Activated CD4-positive, alpha-beta T cell treated with anti-CD3 and anti-CD28 coated beads for 24 hours (primary cell): ENCODE measurements at places on chromosomes 13 and 19.
A peak's percentile ranks its signal among the peaks of the same experiment; 100 is the strongest.

GRCh38 chr19:48480558-48481500 is 11.7 kb downstream of the CYTH2 start:
- DNase-seq, result peak; percentile 40

DNA sequence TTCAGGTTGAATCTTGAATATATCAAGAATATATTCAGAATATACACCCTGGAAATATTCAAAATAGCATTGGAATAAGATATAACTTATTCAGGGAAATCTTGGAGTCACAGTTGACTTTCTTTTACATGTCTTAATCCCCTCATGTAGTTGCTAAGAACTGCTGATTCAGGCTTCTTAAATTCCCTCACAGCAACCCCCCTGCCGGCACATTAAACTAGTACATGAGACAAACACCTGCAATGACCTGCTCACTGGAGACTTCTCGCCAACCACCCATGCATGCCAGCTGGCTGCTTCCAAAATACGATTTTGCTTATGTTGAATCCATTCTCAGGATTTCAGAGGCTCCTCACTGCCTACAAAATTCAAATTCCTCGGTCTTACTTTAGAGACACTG is 997.1 kb downstream of the EFNB2 start:
- no peak for DNase-seq

DNA sequence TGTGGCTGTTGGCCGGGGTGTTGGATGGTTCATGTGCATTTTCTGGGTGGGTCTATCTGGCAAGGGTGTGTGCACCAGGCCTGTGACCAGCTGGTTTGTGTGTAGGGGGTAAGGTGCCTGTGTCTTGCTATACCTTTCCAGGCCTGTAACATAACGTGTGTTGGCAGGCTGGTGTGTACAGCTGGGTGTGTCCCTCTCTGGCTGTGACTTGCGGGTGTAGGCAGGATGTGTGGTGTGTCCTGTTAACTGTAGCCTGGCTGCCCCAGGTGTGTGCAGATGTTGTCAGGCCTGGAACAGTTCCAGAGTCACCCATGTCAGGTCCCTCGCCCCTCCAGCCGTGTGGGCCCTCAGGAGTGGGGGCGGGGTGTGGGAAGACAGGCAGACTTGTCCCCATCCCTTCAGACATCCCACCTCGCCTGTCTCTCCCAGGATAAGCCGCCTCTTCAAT is 9.8 kb downstream of the KCTD15 start:
- no peak for DNase-seq

DNA sequence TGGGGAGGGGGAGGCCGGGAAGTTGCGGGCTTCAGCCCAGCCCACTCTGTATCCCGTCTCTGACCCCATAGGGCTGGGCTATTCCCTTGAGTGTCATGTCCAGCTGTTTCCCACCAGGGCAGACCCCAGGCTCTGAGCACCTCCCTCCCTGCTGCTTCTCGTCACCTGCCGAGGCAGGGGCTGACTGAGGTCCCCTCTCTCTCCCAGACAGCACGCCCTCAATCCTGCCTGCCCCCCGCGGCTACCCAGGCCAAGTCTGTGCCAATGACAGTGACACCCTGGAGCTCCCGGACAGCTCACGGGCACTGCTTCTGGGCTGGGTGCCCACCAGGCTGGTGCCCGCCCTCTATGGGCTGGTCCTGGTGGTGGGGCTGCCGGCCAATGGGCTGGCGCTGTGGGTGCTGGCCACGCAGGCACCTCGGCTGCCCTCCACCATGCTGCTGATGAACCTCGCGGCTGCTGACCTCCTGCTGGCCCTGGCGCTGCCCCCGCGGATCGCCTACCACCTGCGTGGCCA is 625 bp downstream of the F2RL3 start:
- no peak for DNase-seq

GRCh38 chr19:40244579-40245317 is 18.3 kb upstream of the CCNP start:
- no peak for DNase-seq

- DNase-seq, result no peak
Observed at GRCh38 chr13:29883941-29884518, 33.6 kb upstream of the UBL3 start.

DNA sequence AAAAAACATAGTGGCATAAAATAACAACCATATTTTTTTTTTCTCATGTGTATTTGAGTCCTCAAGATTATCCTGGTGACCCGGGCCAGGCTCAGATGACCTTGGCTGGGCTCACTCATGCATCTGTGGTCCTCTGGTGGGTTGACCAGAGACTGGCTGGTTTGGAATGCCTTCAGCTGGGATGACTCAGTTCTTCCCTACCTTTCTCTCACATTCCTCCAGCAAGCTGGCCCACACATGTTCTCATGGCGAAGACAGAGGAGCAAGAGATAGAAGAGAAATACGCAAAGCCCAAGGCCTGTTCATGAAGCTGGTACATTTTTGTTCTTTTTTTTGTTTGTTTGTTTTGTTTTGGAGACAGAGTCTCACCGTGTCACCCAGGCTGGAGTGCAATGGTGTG is 14.3 kb upstream of the ZNF541 start:
- DNase-seq, result no peak

GRCh38 chr13:68232351-68233130 is 1002.4 kb upstream of the PCDH9 start:
- no peak for DNase-seq

DNA sequence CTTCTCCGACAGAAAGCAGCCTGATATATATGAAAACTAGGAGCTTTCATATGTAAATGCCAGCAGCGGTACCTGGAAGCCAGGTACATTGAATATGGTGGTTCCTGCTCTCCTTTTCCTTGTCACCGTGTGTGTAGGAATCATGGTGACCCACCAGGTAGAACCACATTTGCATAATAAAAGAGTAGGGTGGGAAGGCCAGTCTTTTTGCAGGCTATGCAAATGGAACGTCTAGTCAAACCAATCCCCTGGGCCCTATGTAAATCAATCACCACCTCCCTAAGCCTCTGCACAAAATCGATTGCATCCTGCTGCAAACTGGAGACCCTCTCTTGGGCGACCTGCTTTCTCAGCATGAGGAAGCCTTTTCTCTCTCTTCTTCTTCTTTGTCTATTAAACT is 22.2 kb upstream of the ZNF181 start:
- no peak for DNase-seq

DNA sequence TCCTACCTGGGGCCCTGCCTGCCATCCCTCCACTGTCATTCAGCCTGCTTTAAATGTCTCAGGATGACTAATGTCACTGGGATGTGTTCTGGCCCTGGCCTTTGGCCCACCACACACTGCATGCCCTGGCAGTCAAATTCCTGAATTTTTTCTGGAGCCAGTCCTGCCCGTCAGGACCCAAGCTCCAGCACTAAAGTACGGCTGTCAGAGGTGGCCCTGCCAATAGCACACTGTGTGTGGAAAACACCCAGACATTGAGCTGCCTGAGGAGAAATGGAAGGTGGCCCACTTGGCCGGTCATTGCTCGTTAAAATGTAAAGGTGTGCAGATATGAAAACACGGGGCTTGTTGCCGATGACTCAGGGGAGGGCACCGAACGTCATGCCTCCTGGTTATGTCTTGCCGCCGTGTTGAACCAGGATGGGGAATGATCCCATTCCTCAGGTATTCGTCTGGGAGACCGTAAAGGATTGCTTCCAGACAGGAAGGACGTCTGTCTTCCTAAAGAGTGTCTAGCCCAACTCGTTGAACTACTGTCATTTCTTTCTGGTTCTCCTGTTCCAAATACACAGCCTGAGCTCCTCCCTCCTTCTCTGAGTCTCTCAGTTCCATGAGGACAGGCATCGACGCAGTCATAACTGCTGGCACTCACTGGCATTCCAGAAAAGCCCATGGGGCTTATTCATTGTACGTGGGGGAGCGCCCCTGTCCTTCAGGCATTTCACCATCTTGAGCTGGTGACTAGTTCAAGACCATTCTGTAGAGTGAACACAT is 40.6 kb downstream of the COL4A2 start:
- no peak for DNase-seq

DNA sequence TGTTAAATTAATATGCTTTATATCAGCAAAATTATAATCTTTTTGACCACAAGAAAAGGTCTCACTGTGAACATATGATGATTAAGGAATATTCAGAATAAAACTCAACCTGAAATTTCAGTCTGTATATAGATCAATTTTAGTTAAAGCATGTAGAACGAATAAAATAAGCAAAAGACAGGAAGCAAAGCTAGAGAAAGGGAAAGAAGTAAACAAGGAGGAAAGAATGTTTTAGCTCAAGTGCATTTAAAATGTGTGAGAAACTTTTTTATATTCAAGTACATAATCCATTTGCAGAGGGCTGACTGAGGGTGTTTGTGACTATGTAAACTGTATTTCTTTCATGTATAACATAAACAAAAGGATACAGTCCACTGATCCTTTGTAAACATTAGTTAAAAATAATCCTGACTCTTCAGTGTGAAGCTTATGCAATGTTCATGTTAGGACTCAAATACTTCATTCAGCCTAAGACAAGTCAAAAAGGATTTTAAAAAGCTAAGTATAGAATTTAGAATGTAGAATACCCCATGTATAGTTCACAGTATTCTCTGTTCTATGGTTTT is 472.1 kb downstream of the DIAPH3 start:
- DNase-seq, result no peak

GRCh38 chr13:76954538-76954937 is 6.2 kb downstream of the ACOD1 start:
- DNase-seq, result no peak

DNA sequence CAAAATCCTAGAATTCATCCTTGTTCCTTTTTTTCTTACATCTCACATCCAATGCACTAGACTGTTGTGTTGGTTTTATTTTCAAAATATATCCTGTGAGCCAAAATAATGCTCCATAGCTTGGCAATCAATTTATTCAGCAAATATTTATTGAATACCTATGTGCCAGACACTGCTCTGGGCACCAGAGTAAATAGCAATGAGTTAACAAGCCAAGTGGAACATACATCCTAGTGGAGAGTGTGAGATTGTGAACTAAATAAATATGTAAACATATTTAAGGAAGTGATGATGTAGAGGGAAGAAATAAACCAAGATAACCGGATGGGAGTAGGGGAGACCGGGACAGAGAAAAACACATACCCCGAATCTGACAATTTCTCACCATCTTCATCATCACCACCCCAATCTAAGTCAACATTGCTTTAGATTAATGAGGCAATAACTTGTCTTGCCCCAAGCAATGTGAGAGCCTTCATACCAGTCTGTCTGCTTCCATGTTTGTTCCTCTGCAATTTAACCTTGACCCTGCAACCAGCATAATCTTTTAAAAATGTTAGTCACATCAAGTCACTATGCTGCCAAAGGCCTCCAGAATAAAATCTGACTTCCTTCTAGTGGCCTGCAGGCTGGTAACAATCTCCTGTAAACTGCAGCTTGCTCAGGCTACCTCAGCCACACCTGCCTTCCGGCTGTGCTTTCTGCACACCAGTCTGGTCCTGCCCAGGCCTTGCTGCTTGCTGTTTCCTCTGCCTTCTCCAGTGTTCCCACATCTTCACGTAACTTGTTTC is 199.2 kb downstream of the DLEU7 start:
- DNase-seq, result no peak

- no peak for DNase-seq
Observed at GRCh38 chr13:50635504-50635903, 208.0 kb downstream of the DLEU7 start.

DNA sequence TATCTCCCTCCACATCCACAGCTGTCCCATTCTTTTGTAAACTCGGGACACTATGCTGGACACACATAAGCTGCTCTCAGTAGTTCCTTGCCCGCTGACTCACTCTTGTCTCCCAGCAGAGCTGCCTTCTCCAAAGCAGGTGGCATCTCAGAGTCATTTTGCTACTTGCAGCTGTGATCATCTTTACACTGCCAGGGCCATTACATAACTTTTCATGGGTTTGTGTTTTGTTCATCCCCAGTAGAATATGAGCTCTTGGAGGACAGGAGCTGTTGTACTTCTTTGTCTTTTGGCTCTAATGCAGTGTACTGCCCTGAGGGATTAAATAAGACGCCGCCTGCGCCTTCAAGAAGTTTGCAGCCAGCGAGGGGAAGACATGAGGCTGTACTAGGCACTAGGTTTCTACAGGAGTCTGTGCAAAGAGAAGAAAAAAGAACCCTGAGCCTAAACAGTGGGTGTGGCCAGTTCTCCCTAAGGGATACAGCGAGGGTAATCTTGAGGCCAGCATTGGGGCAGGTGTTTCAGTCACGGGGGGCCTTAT is 40.8 kb upstream of the GPR183 start:
- DNase-seq, result no peak

GRCh38 chr13:93344048-93344705 is 117.6 kb downstream of the GPC6 start:
- no peak for DNase-seq

- DNase-seq, result no peak
Observed at GRCh38 chr13:30147421-30147820, 159.9 kb downstream of the KATNAL1 start.

GRCh38 chr13:39350461-39350881 is 252.5 kb downstream of the LHFPL6 start:
- DNase-seq, result no peak

GRCh38 chr19:17405250-17406045 is at the start of gene BST2:
Gene BST2, minus strand, starts transcription at chr19:17405630. Its CDS starts 55 bp downstream, at chr19:17405575.
- DNase-seq, result no peak

DNA sequence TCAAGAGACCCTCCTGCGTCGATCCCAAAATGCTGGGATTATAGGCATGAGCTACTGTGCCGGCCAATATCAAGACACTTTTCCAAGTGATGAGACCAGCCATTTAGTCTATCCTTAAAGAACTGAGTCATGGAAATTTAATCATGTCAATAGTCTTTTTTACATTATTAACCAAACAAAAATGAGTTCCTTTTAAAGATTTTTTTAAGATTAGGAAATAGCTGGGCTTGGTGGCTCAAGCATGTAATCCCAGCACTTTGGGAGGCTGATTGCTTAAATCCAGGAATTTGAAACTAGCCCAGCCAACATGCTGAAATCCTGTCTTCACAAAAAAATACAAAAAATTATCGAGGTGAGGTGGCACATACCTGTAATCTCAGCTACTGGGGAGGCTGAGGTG is 16.7 kb upstream of the ZNF564 start:
- no peak for DNase-seq

DNA sequence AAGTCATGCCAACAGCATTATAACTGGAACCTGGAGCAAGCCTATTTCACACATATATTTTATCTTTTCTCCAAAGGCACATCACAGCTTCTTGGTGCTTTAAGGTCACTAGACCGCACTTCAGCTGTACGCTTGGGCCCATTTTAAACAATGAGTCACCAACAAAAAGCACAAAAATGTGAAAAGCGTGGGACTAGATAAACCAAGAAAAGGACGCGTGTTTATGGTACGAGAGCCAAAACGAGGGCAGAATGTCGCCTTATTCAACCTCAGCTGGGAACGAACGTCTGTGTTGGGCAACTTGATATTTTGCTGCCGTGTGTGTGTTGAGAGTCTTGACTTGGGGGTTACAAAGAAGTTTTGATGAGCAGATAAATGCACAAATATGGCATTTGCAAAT is 9.2 kb upstream of the EHD2 start:
- DNase-seq, result no peak

GRCh38 chr19:12668932-12669269 is 2.3 kb downstream of the WDR83 start:
- DNase-seq, result peak; percentile 52

GRCh38 chr19:51695702-51696315 is 2.7 kb downstream of the SPACA6 start:
- DNase-seq, result no peak

GRCh38 chr13:20457670-20458069 is 68.0 kb downstream of the CRYL1 start:
- DNase-seq, result no peak
